ENCODE measurements at places on chromosomes 4 and X. TPM values are rescaled to one million over a fixed set of nuclear protein-coding genes. Genes with fewer than 3 reads are reported as not detected.

The TCEAL5 gene
- total RNA-seq = not detected

The NEIL3 gene
- 1.2 TPM for total RNA-seq

The F8A2 gene
- not detected for total RNA-seq

The DCLK2 gene
- 1.2 TPM for total RNA-seq

The MCTS1 gene
- 26.6 TPM for total RNA-seq

The SHISA3 gene
- 0.44 TPM for total RNA-seq

The KLHL4 gene
- 51.8 TPM for total RNA-seq

The FAAH2 gene
- 0.60 TPM for total RNA-seq

The ANXA3 gene
- 23.8 TPM for total RNA-seq

The MAGEB10 gene
- not detected for total RNA-seq

The RBMXL3 gene
- not detected for total RNA-seq
